ENCODE measurements at places on chromosomes 6 and 20.

GRCh38 chr6:64050590-64050989 is 415.0 kb downstream of the PHF3 start:
- DNase-seq, result no peak

GRCh38 chr6:149246691-149247384 is 70.7 kb upstream of the TAB2 start:
- no peak for DNase-seq

DNA sequence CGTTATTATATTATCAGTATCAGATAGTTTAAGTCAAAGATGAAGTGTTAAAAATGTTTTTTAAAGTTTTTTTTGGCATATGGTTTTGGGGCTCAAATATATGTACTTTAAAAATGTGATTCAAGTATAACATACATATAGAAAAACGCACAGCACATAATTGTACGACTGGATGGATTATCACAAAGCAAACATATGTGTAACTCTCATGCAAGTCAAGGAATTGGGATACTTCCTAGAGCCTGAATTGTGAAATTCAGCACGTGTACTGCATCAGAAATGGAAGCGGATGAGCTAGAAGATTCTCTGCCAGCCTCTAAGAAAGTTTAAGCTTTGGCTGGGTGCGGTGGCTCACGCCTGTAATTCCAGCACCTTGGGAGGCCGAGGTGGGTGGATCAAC is 340.9 kb downstream of the PRL start:
- no peak for DNase-seq

GRCh38 chr6:68901044-68901443 is 266.0 kb downstream of the ADGRB3 start:
- DNase-seq, result no peak

DNA sequence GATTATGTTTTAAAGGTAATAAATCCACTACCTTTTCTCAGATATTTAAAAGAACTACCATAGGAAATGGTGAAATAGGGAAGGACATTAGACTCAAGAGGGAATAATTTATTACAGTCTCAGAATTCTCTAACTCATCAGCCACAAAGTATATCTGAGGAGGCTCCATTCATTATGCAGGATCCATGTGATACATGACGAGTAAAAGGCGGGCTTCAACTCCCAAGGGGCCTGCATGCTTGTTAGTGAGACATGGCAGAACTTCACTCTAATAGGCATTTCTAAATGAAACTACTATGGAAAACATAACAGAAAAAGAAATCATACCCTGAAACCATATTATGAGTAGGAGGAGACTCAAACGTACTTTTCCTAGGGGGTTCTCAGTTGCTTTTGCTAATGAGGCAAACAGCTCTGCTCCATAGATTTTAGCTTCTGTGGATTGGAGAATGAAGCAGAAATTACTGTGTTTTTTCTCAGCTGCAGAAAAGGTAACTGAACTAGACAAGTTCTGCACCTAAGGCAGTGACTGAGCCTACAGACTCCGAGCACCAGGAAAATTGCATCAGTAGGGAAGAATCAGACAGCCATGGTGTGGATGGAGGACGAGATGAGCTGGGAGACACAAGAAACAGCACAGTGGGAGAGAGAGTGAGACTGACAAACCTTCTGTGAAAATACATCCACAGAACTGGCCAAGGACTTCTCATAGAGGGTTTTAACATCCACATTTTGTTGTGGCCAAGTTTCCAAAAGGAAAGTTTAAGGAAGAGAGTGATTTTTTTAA is 254.6 kb upstream of the PRDM1 start:
- DNase-seq, result no peak

- DNase-seq, result peak; percentile 19
These were observed 45.3 kb downstream of the ZNF292 start for GRCh38 chr6:87200469-87201175.

GRCh38 chr6:129709769-129710449 is at the start of gene ARHGAP18:
TSS of gene ARHGAP18 (minus strand) at chr6:129710177. CDS start at chr6:129710136, 41 bp downstream.
- peak; percentile 72 for DNase-seq

- DNase-seq, result no peak
These were observed 371.8 kb downstream of the MAFB start for GRCh38 chr20:40317156-40317790.

DNA sequence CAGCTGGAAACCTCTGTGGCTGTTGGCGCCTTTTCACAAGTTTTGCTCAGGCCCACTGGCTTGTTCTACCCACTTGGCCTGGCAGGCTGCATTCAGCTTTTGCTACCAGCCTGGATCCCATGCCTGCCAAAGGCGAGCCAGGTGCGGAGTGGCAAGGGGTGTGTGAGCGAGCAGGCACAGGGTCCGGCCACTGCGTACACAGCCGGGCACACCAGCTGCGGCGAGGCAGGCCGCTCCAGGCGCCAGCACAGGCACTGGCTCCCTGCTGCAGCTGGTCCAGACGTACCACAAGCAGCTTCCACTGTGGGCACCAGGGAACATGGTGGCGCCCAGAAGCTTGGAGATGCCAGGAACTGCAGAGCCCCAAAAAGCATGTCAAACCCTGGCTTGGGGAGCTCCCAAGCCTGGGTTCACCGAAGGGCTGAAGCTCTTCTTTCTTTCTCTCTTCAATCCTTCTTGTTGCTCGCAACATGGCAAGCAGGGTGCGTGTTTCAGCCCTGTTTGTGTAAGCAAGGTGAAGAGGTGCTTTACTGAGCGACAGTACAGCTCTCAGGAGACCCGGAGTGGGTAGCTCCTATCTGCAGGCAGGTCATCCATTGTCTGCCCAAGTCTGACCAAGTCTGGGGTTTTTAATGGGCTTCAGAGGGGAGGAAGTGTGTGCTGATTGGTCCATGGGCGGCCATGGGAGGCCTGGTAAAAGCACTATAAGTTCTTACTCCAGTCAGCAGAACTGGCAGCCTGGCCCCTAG is 32.6 kb upstream of the GRM4 start:
- DNase-seq, result no peak

DNA sequence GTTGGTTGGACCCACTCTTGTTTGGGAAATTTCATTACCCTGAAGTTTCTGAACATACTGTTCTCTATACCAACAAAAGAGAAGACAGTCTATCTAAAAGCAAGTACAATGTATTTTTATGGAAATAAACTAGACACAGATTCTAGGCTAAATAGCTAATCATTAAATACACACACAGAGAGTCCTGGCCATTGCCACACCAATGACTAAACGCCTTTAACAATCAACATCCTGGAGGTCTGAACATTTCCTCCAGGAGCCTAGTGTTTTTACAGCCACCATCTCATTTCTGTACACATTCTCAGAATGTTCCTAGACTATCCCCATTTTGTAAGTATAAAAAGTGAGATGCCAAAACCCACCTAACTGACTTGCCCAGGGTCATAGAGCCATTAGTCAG is 141.6 kb upstream of the RREB1 start:
- no peak for DNase-seq

DNA sequence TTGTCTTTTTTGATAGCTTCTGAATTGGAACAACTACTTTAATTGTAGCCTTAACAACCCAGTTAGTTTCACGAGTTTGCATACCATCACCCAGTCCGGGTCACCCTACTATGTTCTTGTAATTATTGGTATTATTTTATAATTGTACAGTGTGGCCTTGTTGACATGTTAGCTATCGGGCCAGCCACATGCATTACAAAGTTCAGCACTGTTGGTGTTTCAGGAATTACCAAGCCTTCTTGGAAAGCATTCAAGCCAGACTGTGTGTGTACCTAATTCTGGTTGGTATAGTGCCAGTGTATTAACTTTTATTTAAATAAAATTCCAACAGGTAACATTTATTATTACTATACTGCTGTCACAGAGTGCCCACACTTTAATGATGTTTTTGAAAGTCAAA is 150.9 kb downstream of the JARID2 start:
- no peak for DNase-seq

DNA sequence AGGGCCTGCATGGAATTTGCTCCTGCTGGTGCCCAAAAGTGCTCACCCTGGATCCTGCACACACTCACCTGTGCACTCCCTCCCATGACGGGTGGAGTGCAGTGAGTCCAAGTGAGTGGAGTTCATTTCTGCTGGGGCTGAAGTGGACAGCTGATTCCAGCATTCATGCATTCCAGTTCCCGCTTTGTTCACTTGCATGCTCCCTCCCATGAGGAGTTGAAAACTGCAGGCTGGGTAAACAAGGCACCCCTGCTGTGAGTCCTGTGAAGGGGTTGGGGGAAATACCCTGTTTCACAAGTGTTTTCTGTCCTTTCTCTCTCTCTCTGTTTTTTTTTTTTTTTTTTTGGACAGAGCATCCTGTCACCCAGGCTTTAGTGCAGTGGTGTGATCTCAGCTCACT is 454.1 kb upstream of the NOX3 start:
- no peak for DNase-seq

DNA sequence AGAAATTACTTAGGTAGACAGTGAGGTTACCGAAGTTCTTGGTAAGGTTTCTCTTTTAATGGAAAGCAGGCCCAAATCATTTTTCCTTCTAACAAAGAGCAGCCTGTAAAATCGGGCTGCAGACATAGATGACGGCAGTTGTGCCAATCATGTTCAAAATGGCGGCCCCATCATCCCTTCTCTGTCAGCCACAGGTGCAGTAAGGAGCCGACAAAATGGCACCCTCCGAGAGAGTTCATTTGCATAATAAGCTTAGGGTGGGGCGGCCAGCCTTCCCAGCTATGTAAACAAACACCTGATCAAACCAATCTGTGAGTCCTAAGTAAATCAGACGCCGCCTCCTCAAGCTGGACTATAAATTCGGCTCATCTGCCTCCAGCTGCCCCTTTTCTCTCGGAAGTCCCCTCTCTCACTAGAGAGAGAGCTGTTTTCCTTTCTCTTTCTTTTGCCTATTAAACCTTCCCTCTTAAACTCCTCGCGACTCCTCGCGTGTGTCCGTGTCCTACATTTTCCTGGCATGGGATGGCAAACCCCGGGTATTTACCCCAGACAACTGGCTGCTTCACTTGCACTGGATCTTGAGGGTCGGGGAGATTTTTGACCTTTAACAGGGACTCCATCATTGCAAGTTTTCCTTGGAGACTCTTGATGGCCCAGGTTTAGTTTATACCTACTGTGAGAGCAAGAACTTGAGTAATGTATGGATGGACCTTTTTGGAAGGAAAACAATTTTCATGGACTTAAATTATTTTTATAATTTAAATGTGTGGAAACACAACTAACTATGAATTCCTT is 8.9 kb upstream of the DDR1 start:
- DNase-seq, result no peak

DNA sequence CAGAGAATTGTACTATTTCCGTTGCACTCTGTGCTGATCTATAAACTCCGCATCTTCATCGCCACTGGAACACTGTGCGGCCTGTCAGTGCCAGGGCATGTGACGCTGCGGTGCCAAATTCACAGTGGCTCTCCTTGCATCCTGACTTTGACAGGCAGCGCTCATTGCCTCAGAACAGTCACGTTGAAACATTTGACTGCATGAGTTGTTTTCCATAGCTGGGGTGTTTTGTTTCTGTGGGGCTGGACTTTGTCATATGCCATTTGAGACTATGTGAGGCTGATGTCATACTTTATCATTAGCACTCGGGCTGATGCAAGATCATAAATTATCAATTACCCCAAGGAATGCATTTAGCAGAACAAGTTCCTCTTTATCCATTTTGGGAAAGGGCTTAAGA is 32.7 kb downstream of the CFAP61 start:
- no peak for DNase-seq

DNA sequence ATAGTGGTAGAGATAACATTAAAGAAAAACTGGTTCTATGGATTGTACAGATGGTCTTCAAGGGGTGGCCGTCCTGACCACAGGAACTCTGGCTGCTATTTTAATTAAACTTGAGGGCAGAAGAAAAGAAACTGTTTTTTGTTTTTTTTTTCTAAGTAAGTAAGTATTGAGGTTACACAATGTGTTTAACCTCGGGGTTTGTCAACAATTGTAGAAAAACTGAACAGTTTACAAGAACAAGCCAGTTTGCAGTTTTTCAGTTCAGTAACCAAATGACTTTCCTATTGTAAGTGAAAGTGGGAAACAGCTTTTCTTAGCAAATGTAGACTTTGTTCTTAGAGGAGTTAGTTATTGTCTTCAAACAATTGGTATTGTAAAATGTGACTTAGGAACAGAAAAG is 77.0 kb downstream of the PLCB1 start:
- DNase-seq, result no peak

DNA sequence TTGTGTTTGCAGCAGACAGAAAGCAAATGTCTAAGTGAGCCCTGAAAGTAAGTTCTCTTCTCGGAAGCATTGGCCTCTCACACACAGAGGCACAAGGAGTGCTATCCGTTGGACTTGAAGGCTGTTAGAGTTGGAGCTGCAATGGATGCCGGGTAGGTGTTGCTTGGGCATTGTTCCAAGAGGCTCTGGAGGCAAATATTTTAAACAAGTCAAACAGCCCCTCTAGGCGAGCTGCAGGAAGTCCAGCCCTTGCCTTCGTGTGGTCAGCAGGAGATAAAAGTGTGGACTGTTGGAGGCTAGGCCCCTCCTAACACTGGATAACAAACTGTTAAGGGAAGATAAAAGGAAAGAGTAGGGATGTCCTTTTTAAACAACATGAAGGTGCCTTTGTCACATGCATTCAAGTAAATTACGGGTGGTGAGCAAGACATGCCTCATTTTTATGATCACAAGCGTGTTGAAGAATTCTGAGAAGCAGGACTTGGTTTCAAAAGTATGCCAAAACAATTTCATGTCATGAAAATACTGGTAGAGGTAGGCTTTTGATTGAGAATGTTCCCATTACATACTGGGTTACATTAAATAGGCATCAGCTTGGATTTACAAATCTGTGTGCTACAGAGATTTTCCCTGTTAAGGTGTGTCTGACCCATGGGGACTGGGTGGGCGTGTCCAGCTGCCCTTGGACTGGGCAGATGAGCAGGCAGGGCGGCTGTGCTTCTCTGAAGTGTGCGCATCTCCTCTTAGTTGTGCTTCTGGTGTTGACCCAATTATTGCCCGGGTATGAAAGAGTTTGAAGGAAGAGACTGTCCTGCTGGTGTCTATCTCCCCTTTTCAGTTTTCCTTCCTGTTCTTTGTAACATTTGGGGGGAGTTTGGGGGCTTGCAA is 57.5 kb downstream of the RREB1 start:
- DNase-seq, result no peak

GRCh38 chr6:56514395-56514794 is 128.3 kb downstream of the DST start:
- DNase-seq, result no peak

- DNase-seq, result no peak
These were observed 5.9 kb downstream of the MED20 start for GRCh38 chr6:41914869-41915530.

GRCh38 chr6:70547313-70547712 is 19.4 kb upstream of the SDHAF4 start:
- no peak for DNase-seq

GRCh38 chr20:36848677-36849076 is 27.3 kb upstream of the TLDC2 start:
- no peak for DNase-seq

All from GM04503 (cell line).